ENCODE measurements at places on chromosomes 5 and 9.
A peak's percentile ranks its signal among the peaks of the same experiment; 100 is the strongest.

GRCh38 chr9:91771864-91772263, 178.2 kb downstream of the ROR2 start:
- DNase-seq: no peak

GRCh38 chr5:124678468-124678867, 68.0 kb downstream of the ZNF608 start:
- no peak for DNase-seq

GRCh38 chr5:76701298-76701697, 14.6 kb upstream of the F2R start:
- DNase-seq: no peak

GRCh38 chr5:106673941-106674340, 996.8 kb downstream of the EFNA5 start:
- no peak for DNase-seq

- DNase-seq: no peak
Measured at GRCh38 chr5:176736931-176737745, 73.2 kb upstream of the UNC5A start.

GRCh38 chr5:321230-321725, at the start of gene AHRR:
TSS of gene AHRR (plus strand) at chr5:321714. CDS start at chr5:343903, 22,189 bp downstream.
- peak; percentile 2 for DNase-seq

DNA sequence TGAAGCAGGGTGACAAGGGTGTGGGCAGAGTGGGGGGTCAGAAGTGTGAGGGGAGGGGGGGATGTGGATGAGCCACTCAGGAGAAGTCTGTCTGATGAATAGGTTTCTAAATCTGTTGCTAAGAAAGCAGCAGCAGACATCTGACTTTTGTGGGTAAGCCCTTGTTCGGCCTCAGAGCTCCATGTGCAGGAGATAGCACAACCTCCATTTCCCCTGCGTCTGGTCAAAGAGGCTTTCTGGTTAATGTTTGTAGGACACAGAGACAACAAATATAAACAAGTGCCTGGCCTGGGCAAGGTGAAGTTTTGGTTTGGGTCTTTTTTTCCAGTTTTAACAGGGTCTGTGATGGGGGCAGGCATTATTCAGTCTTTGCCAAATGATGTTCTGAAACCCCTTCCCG, 57.0 kb upstream of the GNE start:
- no peak for DNase-seq

- no peak for DNase-seq
Measured at GRCh38 chr5:159386028-159386711, 55.9 kb upstream of the IL12B start.

DNA sequence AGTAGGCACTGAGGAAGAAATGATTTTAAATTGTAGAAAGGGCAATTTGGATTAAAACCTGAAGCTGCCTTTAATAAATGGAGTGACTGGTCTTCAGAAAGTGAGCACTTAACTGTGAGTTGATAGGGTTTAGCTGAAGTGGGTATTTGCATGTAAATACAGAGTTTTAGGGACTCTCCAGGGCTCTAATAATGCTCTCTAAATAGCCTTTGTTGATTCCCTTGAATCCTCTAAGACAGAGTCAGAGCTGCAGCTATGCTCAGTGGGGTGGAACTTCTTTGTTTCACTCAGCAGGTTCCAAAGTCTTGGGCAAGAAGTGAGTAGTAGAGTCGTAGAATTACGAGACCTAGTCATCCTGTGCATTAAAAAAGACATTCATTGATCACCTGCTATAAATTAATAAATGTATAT, 21.4 kb downstream of the GLRA1 start:
- no peak for DNase-seq

- DNase-seq: peak; percentile 68
Measured at GRCh38 chr5:139140591-139141071, 57.5 kb downstream of the SIL1 start.

GRCh38 chr9:103287361-103287760, 292.2 kb downstream of the CYLC2 start:
- no peak for DNase-seq

- no peak for DNase-seq
Measured at GRCh38 chr5:117131876-117132275, 557.3 kb upstream of the SEMA6A start.

- no peak for DNase-seq
Measured at GRCh38 chr5:74067748-74068541, 441.9 kb downstream of the ARHGEF28 start.

DNA sequence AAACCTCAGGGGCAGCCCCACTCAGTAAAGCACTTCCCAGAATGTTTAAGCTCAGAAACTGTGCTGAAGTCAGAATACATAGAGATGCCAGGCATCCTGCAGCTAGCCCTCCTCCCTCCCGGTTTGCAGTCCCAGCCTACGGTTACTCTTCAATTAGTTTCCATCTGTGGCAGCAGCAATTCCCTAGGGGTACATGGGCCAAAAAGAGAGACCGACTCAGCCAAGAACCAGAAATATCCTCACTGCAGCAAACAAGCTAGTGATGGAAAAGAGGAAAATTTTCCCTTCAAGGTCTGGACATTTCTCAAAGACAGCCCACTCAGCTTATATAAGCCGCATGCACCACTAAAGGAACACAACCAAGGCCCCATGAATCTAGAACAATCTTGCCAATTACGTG, 89.1 kb upstream of the PPP2R2B start:
- DNase-seq: peak; percentile 74

GRCh38 chr9:94869415-94869843, 142.9 kb downstream of the AOPEP start:
- no peak for DNase-seq

- DNase-seq: no peak
Measured at GRCh38 chr5:34571677-34572041, 84.5 kb upstream of the RAI14 start.

GRCh38 chr9:7266911-7267595, 509.3 kb downstream of the KDM4C start:
- DNase-seq: peak; percentile 44

DNA sequence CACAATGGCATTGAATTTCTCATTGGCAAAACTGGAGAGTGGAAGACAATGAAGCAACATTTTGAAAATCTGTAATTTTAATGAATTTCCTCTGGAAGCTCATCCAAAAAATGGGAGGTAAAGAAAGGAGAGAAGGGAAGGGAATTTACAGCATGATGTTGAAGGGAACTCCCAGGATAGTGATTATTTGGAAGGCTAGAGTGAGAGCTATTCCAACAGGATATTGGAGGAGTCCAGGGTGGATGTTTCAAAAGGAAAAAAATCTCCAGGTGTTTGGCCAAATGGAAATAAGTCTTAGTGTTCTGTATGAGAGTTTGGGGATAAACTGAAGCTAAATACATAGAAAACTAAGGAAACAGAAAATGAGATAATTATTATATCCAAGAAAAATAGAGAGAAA, 106.2 kb downstream of the IZUMO3 start:
- DNase-seq: no peak

GRCh38 chr5:17403695-17404490, 94.1 kb upstream of the TAF11L2 start:
- DNase-seq: no peak

DNA sequence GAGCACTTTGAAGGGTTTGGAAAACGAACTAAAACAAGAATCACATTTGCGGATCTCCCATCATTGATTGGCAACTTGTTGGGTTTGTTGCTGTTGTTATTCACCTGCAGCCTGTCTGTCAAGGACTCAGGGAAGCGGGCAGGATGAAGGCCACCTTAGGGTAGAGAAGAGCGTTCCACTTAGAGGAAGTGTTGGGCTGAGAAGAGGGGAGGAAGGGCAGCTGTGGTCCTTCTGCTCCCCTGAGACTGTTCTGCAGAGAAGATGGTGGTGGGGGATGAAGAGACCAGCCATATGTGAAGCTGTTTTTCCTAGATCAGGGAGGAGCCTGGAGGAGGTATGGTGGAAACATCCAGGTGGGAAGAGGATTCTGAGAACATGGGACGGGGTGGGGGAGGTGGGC, 70.6 kb upstream of the CPEB4 start:
- DNase-seq: no peak

GRCh38 chr5:128490761-128491160, 47.3 kb downstream of the FBN2 start:
- DNase-seq: no peak

- no peak for DNase-seq
Measured at GRCh38 chr9:127893392-127893791, 6.0 kb downstream of the ST6GALNAC6 start.

GRCh38 chr5:38714240-38714639, 131.6 kb upstream of the OSMR start:
- no peak for DNase-seq

DNA sequence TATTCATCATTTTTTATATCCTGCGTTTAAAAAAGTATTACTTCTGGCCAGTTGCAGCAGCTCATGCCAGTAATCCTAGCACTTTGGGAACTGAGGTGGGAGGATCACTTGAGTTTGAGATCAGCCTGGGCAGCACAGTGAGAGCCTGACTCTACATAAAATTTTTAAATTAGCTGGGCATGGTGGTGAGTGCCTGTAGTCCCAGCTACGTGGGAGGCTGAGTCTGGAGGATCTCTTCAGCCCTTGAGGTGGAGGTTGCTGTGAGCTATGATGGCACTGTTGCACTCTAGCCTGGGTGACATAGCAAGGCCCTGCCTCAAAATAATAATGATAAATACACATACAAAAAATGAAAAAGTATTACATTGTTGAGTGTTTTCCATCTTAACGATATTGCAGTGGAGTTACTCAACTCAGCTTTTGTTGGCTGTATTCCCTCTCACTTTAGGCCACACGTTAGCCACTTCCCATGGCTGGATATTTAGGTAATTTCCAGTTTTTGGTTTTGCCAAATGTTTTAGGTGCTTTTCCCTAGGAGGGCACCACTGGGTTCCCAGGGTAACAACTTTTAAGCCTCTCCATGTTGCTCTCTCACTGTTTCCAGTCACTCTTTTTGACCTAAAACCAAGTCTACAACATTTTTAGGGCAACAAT, 20.6 kb downstream of the SHB start:
- DNase-seq: no peak

DNA sequence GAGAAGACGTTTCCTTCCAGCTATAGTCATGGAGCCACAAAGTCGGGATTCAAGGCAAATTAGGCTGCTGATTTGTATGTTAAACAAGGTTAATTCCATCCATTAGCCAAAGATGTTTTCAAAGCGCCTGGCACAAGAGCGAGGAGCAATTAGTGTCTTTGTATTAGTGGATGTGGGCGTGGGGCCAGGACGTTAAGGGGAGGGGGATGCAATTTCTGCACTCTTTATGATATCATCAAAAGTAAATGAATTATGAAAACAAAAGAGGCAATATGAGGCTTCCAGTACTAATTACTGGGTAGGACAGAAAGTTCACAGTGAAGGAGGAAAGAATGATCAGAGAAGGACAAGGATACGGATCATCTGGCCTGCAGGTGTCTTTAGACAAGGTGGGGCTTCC, 230.9 kb upstream of the MSX2 start:
- no peak for DNase-seq

- DNase-seq: no peak
Measured at GRCh38 chr5:178416919-178417318, 173.3 kb downstream of the COL23A1 start.

DNA sequence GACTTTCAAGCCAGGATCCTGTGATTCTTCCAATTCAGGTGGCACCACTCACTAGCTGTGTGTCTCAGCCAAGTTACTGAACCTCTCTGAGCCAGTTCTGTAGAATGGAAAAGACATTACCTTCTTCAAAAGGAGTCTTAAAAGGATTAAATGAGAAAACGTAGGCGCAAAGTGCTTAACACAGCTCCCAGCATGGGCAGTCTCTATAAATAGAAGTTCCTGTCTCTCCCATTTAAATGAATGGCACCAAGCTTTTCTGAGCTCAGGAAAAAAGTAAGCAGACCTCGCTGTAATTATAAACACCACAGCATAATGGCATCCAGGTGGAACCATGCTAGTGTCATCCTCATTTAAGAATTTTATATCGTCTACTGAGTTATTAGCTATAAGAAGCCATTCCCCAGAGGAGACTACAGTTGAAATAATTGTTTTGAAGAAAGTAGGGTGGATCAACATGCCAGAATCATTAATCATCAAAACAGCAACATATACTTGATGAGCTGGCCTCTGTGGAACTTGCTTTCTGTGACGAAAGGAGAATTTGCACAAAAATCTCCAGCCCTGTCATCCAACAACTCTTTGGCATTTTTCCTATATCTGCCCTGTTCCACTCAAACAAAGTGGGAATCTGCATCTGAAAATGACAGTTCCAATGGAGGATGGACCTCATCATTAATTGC, 188.9 kb downstream of the SPOCK1 start:
- DNase-seq: no peak

- no peak for DNase-seq
Measured at GRCh38 chr9:136990242-136990911, 1.8 kb upstream of the PAXX start.

GRCh38 chr5:119333421-119333851, 22.4 kb upstream of the TNFAIP8 start:
- no peak for DNase-seq

DNA sequence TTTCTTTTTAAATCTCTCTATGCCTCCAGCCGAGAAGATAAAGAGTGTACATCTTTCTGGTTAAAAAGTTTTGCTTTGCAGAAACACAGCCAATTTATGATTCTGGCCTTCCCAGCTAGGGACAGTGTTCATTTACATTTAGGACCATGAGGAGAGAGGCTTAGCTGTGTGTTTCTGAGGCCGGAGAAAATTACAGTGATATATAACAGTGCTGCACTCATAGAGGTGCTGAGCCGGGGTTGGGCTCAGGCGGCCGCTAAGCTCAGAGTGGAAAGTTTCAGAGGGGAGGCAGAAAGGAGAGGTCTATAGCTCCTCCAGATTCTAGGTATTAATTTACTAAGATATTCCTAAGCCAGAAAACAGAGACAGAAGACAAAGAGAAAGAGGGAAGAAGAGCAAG, 37.0 kb upstream of the LCP2 start:
- no peak for DNase-seq

GRCh38 chr9:14822666-14823065, 87.6 kb downstream of the FREM1 start:
- DNase-seq: no peak

DNA sequence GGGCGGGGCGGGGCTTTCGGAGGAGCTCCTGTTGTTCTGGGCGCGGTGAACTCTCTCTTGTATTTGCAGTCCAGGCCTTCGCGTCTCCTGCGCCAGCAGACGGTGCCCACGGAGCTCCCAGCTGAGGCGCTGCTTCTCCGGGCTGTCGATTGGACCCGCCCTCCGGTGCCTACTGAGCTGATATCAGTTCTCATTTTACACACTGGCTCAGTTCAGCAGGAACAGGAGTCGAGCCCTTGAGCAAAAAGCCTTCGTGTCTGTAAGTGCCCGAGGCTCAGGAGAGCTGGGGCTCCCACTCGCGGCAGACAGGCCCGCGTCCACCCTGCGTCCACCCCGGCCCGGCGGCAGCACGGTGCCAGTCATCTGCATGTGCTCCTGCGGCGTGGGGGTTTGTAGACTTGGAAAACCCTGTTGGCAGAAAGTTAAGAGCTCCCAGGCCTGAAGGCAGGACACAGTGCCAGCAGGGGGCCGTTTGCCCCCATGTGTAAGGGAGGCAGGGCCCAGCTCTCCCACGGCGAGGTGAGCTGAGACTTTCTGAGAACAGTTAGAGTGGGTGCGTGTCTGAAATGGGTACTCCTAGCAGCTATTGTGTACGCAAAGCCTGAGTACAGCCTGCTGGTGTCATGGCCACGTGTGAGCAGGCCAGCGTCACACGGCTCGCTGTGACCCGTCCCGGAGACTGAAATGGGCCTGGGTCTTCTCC, 231.5 kb downstream of the FANCC start:
- DNase-seq: no peak

GRCh38 chr5:168176251-168176650, 115.2 kb upstream of the WWC1 start:
- DNase-seq: no peak

GRCh38 chr5:131389096-131389868, 125.4 kb downstream of the CDC42SE2 start:
- no peak for DNase-seq
